Fibroblast of upper back skin (primary cell): ENCODE measurements at places on chromosomes 6 and 20.

DNA sequence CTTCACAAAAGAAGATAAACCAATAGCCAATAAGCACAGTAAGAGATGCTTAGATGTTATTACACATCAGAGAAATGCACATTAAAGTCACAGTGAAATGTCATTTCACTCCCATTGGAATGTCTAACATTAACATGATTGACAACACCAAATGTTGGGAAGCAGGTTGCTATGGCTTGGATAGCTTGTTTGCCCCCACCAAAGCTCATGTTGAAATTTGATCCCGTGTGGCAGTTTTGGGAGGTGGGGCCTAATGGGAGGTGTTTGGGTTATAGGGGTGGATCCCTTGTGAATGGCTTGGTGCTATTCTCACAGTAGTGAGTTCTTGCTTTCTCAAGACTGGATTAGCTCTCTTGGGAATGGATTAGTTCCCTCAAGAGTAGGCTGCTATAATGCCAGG lies 44.8 kb downstream of the MRAP2 start:
- DNase-seq, result no peak

- peak; percentile 96 for DNase-seq
Observed at GRCh38 chr20:10309326-10309725, 90.7 kb downstream of the SNAP25 start.

DNA sequence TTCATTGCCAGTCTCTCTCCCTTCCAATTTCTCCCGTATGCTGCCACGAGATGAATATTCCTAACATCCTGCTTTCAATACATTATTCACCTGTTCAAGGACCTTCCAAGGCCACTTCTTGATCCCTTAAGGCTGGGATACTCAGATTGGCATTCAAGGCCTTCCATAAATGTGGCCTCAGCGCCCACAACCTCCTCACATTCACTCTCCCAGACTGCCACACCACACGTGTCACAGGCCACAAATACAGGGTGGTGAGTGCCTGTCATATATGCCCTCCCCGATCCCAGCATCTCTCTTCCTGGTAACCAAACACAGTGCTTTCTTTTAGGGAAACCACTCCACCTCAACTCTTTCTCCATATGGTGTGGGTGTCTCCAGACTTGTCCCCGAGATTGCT lies 55.5 kb downstream of the TTI1 start:
- DNase-seq, result no peak

DNA sequence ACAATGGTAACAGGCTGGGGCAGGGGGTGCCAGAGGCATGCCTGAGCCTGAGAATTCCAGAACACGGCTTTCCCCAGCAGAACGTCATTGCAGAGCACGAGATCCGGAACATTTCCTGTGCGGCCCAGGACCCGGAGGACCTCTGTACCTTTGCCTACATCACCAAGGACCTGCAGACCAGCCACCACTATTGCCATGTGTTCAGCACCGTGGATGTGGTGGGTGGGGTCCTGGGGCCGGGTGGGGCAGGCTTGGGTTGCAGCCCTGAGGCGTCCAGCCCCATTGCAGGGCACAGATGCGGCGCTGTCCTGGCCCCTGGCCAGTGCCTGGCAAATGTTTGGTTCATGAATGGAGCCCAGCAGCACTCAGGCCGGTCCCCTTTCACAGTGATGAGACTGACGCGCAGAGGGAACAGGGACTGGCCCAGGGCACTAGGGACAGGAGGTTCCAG lies 57.1 kb downstream of the TCP11 start:
- no peak for DNase-seq

- no peak for DNase-seq
Observed at GRCh38 chr20:46680684-46681031, 8.6 kb downstream of the TP53RK start.

- peak; percentile 71 for DNase-seq
Observed at GRCh38 chr6:85261271-85261670, 188.6 kb upstream of the NT5E start.

DNA sequence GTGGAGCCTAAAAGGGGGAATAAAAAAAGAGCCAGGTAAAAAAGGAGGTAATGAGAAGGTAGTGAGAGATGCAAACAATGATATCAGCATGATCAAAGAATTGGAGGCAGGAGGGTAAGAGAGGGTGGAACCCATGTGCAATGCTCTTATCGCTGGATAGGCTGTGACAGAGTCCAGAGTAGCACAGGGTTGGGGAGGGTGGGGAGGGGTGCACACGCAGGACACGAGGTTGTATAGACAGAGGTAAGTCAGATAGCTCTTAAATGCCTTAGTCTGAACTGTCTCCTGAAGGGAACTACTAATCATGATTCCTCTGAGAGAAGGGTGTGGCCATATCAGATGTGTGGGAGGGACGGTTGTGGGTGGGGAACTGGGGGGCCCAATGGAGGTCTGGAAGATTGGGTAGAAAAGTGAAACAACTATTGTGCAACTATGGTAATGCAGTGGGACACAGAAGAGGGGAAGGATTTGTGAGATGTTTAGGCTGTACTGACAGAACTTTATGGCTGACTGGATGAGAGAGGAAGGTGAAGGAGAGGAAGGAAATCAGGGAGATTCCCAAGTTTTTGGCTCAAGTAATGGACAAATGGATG lies 354.8 kb downstream of the BTBD9 start:
- DNase-seq, result no peak

DNA sequence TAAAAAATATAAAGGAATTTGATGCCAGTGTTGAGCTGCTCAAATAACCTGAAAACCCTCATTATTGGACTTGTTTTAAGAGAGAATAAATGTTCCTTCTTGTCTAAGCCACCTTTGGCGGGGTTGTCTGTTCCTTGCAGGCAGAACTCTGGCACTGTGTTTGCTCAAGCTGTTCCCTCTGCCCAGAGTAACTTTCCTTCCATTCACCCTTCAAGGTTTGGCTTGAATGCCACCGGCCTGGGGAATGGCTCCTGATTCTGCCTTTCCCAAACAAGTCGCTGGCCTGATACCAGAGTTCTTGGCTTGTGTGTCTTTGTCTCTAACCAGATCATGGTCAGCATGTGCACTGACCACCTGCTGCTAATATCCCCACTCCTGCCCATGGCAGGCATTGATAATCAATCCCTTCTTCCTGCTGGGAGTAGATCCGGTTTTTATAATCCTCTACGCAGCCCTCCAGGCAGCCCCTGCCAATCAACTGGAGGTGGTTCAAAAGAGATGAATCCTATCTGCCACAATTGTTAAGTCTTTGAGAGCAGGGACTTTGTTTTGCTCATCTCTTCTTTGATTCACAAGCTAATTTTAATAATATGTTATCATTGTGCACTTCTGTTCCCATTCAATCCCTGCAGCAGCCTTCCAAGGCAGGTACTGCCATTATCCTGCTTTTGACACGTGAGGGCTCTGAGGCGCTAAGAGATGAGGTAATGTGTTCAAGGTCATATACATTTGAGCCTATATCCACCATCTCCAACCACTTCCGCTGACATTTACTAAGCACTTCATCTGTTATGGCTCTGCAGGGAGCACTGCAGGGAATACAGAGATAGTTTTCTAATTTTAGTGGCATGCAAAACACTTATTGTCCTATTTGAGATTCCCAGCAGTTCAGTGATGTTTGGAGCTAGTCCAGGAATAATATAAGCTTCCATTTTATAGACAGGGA lies 3.1 kb upstream of the CCM2L start:
- DNase-seq, result no peak

DNA sequence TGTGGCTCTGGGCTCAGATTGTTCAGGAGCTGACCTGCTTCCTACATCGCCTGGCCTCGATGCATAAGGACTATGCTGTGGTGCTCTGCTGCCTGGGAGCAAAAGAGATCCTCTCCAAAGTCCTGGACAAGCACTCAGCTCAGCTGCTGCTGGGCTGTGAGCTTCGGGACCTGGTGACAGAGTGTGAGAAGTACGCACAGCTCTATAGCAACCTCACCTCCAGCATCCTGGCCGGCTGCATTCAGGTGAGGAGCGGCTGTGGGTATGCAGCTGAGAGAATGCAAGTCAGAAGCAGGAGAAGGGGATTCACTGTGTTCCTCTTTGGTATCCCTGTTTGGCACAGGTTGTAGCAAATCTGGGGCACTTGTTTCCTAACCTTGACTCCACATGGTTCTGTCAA lies 17.9 kb downstream of the CUL9 start:
- no peak for DNase-seq

- peak; percentile 61 for DNase-seq
Observed at GRCh38 chr6:149723771-149724417, 6.0 kb upstream of the LATS1 start.

DNA sequence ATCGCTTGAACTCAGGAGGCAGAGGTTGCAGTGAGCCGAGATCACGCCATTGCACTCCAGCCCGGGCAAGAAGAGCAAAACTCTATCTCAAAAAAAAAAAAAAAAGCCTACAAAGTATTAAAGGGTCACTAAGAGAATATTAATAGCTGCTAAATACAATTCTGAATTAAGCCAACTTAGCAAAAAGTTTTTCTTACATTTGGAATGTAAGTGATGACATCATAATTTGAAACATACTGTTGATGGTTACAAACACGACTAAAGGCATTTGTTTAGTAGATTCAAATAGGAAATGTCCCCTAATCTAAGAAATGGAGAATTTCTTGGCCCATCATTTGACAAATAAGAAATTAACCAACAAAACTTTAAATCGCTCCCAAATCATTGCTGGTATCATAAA lies 282.8 kb downstream of the RNGTT start:
- no peak for DNase-seq

DNA sequence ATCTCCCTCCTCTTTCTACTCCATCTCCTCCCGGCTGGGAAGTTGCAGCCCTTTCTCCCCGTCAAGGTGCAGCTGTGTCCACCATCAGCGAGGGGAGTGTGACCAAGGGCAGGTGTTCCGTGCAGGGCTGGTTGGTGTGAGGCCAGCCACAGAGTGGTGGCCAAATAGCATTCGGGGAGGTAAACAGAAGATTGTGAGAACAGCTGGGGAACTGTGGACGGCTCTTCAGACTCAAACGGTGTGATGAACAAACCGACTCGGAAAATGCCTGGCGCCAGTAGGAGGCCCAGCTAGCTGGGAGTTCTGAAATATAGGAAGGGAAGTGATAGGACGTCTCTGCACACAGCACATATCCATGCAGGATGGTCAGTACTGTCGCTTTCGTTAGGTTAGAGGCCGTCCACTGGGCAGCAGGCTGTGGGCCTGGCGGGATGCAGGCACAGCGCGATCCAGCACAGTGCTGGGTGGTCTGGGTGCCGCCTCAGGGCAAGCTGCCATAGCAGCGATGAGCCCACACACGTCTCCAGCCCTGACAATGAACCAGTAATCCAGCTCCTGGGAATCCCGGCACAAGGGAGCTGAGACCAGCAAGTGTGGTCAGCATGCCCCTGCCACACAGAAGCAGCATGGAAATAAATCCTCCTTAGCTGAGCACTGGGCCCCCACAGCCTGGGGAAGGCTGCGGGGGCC lies 258.1 kb downstream of the TAF4 start:
- no peak for DNase-seq

DNA sequence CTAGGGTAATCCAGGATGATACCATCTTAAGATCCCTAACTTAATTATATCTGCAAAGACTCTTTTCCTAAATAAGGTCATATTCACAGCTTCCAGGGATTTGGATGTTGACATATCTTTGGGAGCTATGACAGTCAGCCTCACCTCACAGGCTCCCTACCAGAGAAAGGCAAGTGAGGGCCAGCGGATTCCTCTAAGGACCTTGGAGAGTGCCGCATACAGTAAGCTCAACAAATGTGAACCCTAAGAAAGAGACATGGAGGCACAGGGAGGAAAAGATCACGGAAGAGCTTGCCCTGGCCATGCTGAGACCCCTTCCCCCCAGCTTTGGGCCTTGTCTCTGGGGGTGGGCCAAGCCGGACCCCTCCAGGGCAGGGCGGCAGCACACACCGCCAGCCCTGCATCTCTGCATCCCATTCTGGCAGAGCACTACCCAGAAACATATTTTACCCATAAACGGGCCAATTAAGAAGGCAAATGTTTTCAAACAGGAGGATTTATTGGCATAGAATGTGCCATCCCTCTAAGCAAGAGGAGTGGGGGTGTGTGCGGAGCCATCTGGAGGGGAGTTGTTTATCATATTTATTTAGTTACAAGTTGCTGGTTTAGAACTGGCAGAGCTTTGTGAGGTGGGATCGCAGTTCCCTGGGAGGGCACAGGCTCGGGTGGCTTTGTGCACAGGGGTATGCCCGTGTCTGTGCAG lies 55.4 kb downstream of the CHMP4B start:
- DNase-seq, result peak; percentile 11

GRCh38 chr6:46254946-46255345 lies 84.2 kb upstream of the ENPP5 start:
- no peak for DNase-seq

DNA sequence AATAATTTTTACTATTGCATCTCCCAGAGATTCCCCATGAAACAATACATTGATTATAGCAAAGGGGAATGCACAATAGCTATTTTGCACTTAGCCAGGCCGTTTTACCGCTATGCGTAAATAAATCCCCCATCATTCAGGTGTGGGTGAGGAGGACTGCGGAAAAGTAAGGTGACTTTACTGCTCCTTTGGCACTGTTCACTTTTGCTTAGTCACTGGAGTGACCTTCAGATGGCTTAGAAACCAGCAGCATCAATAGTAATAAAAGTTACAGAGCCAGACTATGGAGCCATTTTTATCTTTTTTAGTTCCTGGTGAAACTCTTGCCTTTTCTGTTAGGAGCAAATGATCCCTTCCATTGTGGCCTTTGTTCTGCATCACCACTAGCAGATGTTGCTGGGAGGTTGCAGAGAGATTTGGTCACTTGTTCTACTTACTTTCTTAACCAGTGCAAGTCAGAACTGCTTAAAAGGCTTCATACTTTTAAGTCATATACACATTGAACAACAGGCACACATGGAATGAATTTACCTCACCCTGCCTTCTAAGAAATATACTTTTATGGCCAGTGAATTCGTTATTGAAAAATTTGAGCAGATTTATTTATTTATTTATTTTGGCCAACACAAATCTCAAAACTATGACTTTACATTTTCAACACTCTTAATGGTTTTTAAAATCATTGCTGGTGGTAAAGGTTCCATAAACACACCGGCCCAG lies 12.1 kb upstream of the BTBD3 start:
- peak; percentile 59 for DNase-seq

DNA sequence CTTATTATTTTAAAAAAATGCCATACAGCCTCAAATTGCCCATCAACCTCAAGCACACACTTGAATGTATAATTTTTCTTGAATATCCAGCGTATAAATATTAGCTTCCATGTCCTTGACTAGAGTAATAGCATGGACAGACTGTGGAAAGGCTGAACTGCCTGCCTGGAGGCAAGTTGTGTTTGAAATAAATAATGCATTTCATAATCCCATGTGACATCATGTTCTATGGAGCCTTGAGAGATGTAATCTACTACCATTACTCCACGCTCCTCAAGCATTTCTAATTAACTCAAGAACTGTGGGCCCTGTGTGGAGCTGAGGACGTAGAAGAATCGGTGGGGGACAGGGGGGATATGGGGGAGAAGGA lies 94.2 kb downstream of the CDS2 start:
- no peak for DNase-seq

- DNase-seq, result peak; percentile 64
Observed at GRCh38 chr6:106165885-106166485, 79.8 kb downstream of the PRDM1 start.

DNA sequence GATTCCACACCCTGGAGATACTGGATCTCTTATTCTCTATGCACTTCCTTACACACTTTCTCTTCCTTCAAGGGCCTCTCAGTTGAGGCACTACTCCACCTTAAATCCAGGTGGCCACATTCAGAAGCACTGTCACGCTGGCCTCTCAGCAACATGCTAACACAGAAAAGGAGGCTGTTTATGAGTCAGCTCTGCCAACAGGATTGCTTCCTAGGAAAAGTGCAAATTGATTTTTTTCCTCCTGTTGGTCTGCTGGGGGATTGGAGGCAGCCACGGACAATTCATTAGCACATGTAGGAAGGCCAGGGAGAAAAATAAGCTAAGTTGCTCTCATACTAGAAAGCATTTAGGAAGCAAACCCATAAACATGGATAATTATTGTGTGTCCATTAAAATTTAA lies 20.9 kb downstream of the LY86 start:
- no peak for DNase-seq

- DNase-seq, result peak; percentile 16
Observed at GRCh38 chr6:135909737-135910387, 58.4 kb downstream of the PDE7B start.
